Left kidney (tissue), 8 donors: ENCODE measurements at places on chromosomes 5 and 9. TPM values are rescaled to one million over a fixed set of nuclear protein-coding genes. Genes with fewer than 3 reads are reported as not detected.

DNA sequence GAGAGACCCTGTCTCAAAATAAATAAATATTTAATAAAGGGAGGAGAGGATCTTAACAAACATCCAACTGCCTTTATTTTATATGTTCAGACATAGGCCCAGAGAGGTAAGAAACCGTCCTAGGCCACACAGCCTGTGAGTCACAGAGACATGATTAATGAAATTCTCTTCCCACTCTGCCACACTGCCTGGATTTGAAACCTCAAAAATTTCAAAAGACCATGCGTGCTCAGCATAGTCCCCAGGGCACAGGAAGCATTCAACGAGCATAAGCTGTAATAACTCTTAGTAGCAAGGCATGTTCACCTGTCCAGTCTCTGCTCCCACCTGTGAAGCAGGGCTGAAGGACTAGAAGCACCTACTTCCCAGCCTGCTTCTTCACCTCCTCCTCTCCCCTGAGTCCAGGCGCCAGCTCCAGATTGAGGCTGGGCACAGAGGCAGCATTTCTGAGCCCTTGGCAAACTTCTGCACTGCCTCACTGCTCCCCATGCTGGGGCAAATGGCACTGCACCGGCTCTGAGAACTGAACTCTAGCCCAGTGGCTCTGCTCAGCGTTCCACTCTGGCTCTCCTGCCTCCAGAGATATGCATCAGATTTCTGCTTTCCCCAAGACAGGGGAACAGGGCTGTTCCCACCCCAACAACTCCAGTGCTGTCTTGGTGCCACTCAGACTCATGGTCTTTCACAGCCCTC is 1.1 kb downstream of the FAT2 start:
- no peak for DNase-seq

DNA sequence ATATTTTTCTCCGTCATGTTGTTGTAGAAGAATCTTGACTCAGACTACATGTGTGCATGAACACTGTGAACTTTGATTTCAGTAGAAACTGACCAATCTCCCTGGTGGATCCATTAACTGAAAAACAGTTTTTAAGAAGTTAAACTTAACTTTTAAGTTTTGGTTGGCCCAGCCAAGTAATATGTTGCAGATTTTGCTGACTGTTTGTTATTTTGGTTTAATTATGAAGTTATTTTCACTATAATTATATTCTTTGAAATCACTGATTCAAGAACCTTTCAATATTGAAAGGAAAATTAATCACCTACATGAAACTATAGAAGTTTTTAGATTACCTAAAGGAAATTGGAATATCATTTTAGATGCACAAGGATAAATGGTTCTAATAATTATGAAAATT is 373.6 kb upstream of the COX7C start:
- DNase-seq = no peak

The NKD2 gene
- 15.6 TPM for polyA plus RNA-seq

The ANKRD34B gene
- 0.32 TPM for polyA plus RNA-seq

DNA sequence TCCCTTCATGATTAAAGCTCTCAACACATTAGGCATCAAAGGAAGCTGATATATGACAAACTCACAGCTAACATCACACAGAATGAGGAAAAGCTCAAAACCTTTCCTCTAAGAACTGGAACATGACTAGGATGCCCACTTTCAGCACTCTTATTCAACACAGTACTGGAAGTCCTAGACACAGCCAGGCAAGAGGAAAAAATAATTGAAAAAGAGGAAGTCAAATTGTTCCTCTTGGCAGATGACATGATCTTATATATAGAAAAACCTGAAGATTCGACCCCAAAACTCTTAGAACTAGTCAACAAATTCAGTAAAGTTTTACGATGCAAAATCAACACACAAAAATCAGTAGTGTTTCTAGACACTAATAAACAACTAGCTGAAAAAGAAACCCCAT is 144.3 kb upstream of the NREP start:
- DNase-seq = no peak

- no peak for DNase-seq
Measured at GRCh38 chr9:104923289-104923688, 4.7 kb downstream of the ABCA1 start.

DNA sequence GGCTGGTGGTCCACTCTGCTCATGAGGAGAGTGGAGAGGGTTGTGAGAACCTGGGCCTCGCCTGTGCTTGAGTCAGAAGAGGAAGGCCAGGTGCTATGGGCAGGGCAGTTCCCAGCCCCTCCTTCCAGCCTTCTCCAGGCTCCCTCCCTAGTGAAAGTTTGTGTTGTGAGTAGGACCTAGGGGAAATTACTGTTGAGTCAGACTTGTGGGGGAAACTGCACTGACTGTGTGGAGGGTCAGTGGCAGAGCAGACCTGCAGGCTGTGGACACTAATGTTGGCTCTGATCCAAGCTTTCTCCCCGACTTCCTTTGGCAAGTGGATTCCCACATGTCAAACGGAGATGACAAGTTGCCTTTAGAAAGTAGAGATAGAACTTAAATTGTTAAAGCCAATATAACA is 102.6 kb downstream of the ARHGAP26 start:
- no peak for DNase-seq

- no peak for DNase-seq
Measured at GRCh38 chr5:34841816-34842215, 2.9 kb downstream of the TTC23L start.
